ENCODE measurements at places on chromosomes 16 and 17.

DNA sequence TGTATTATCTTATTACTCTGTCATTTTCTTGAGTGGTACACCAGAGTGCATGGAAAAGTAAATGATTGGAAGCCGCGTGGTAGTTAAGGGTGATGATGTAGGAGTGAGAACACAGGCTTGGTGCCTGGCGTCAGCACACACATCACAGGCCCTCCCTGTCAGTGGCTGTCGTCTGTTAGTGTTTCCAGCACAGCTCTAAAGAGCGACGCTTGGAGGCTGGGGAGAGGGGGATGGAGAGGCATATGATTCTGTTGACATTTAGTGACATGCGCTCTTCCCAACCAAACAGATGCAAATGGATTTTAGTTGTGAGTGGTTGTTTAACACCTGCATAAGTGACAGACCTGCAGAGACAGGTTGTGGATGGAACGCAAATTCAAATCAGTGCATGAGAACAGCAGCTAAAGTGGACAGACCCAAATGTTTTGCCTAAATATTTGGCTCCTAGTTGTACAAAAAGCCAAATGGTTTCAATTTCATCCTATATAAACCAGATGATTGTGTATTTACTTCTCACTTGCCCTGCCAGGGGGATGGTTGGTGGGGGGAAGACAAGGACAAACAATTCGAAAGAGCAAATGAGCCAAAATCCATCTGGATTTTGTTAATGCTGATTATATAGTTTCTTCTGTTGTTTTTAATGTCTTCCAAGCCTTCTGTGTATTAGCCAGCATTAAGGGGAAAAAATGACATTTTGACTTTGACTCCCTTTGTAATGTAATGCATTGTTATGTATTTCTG lies 222.3 kb downstream of the WWOX start:
- no peak for DNase-seq

DNA sequence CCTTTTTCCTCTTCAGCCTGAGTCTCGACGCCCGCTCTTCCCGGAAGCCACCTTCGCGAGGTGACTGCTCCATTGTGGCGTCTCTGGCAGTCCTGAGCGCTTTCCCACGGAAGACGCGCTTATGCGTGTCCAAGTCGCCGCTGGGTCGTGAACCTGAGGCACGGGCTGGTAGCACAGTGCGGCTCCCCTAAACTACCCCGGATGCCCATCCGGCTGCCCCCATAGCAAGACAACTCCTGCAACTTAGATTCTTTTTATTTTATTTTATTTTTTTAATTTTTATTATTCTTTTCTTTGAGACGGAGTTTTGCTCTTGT lies 2.1 kb upstream of the ESRP2 start:
- DNase-seq = no peak

- no peak for DNase-seq
Observed at GRCh38 chr17:181245-182049, at the start of gene DOC2B. TSS of gene DOC2B (minus strand) at chr17:181650. CDS start at chr17:181479, 171 bp downstream.

- no peak for DNase-seq
Observed at GRCh38 chr16:19108409-19109287, 5.1 kb upstream of the ITPRIPL2 start.

DNA sequence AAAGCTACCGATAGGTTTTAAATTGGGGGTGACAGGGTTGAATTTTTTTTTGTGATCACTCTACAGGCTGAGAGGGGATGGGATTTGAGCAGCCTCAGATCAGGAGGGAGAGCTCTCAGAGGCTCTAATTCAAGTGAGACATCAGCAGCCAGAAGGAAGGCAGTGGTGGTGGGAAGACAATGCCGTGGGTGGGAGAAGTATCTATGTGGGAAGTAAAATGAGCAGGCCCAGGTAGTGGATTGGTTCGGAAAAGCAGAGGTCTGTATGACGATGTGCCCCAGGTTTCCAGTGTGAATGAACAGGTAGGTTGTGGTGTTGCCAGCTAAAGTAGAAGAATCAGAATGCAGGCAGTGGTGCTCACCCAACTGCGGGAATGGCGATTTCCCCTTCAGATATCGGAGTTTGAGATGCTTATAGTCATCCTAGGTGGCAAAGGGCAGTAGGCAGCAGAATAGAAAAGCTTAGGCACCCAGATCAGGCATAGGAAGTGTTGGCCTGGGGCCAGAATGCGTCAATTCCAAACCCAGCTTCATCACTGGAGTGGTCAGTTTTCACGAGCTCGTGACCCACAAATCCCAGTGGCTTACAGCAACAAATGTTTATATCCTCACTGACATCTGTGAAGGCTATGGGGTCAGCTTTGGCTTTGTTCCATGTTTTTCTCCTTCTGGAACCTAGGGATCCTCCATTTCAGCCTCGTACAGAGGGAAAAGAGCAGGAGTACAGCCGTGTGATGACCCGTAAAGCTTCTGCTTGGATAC lies 24.0 kb downstream of the MEOX1 start:
- DNase-seq = no peak

Measured in stimulated activated CD8-positive, alpha-beta memory T cell treated with anti-CD3 and anti-CD28 coated beads, Interleukin-15, amount 100 ng/mL, for 4 hours (primary cell).